ENCODE measurements at places on chromosomes 5 and 9. TPM values are rescaled to one million over a fixed set of nuclear protein-coding genes. Genes with fewer than 3 reads are reported as not detected.
A peak's percentile ranks its signal among the peaks of the same experiment; 100 is the strongest.

DNA sequence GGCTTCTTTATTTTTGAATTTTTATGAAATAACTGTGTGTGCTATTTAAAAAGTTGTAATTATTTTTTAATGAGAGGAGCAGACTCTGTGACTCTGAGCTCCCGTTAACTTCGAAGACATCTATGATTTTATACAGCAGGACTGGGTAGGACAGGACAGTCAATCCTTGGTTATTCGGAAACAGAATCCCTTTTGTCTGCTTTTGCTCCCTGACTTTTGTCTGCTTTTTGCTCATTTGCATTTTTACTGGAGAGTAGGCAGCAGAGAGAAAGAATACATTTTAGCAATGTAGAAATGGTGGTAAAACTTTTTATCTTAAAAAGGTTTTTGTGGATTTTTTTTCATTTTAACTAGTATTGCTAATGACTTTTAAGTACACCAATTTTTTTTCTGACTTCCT lies 303.6 kb downstream of the ARHGAP26 start:
- H3K4me1 ChIP-seq, result no peaks in the 10 kb centered on the region
- peaks cover 7% of the 10 kb centered on the region for H3K36me3 ChIP-seq
- H3K27me3 ChIP-seq, result no peaks in the 10 kb centered on the region
- no peak overlapping the region for H3K27ac ChIP-seq

Gene ZNF366
- total RNA-seq, result 2.8 TPM

GRCh38 chr9:90288275-90288639 lies 354.4 kb downstream of the DIRAS2 start:
- no peak overlapping the region for H3K4me3 ChIP-seq
- no peak overlapping the region for H3K27ac ChIP-seq
- H3K27me3 ChIP-seq, result peaks cover 17% of the 10 kb centered on the region
- ATAC-seq, result no peak
- H3K4me1 ChIP-seq, result no peaks in the 10 kb centered on the region

- H3K27ac ChIP-seq, result no peak overlapping the region
- no peaks in the 10 kb centered on the region for H3K36me3 ChIP-seq
- no peaks in the 10 kb centered on the region for H3K4me1 ChIP-seq
- ATAC-seq, result no peak
- no peak overlapping the region for H3K4me3 ChIP-seq
Measured at GRCh38 chr9:118570066-118570465, 799.2 kb downstream of the BRINP1 start.

GRCh38 chr9:137166380-137167229 lies 3.2 kb downstream of the LRRC26 start:
- no peak for ATAC-seq

DNA sequence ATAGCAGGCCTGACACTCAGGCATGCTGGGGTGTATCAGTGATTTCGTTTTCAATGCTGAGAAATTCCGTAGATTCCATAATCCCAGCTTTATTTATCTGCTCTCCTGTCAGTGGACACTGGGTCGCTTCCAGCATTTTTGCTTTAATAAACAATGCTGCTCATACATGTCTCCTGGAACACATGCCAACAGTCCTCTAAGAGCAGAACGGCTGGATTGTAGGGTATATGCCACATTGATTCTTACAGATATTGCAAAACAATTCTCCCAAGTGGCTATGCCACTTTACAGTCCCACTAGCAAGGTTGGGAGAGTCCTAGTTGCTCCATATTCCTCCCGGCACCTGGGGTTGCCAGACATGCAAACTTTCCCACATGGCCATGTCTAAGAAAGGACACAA lies 81.9 kb downstream of the RAPGEF1 start:
- H3K4me1 ChIP-seq, result no peaks in the 10 kb centered on the region
- no peaks in the 10 kb centered on the region for H3K36me3 ChIP-seq
- ATAC-seq, result no peak
- H3K27me3 ChIP-seq, result no peaks in the 10 kb centered on the region
- H3K27ac ChIP-seq, result peak overlapping the region; percentile 59
- no peak overlapping the region for H3K4me3 ChIP-seq

GRCh38 chr5:179864686-179865085 lies 6.1 kb upstream of the MRNIP start:
- ATAC-seq, result no peak
- no peak overlapping the region for H3K27ac ChIP-seq
- no peak overlapping the region for H3K4me3 ChIP-seq
- no peaks in the 10 kb centered on the region for H3K27me3 ChIP-seq

DNA sequence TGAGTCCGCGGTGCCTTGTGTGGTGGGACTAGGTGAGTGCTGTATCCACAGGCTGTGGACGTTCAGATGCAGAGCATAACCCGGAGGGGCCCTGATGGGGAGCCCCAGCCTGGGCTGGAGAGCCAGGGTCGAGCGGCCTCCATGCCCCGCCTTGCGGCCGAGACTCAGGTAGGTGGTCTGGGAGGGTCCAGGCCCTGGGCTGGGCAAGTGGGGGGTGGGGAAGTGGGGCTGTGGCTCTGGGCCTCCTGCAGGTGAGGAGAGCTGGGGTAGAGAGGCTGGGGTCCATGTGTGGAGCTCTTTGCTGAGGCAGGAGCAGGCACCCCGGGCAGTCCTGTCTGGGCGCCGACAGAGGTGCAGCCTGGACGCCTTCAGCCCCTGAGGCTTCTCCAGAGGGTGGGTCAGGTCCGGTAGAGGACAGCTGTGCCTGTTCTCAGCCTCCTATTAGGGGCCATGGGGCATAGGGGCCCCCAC lies 241.1 kb downstream of the CACNA1B start:
- no peak overlapping the region for H3K4me3 ChIP-seq
- no peak overlapping the region for H3K27ac ChIP-seq
- H3K36me3 ChIP-seq, result no peaks in the 10 kb centered on the region

GRCh38 chr9:5052838-5053237 lies 67.8 kb downstream of the JAK2 start:
- H3K36me3 ChIP-seq, result no peaks in the 10 kb centered on the region
- H3K4me1 ChIP-seq, result no peaks in the 10 kb centered on the region
- no peaks in the 10 kb centered on the region for H3K27me3 ChIP-seq
- no peak overlapping the region for H3K4me3 ChIP-seq
- no peak for ATAC-seq
- no peak overlapping the region for H3K27ac ChIP-seq

DNA sequence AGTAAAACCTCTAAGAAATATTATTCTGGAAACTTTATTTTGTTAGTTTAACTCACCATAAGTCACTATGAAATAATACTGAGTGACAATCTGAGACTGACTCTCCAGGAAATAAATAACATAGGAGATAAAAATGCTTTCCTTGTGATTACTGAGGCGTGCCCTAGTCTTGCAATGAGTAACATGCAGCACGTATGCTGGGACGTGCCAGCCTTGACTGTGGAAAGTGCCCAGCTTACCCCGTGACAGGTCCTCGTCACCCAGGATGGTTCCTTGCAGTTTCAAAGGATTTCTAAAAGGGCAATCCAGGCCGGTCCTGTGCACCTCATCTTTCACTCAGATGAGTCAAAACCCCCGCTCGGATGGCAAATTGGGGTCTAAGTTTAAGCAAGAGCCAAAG lies 720.8 kb upstream of the ADAMTS16 start:
- no peak overlapping the region for H3K27ac ChIP-seq
- H3K4me3 ChIP-seq, result no peak overlapping the region
- H3K4me1 ChIP-seq, result no peaks in the 10 kb centered on the region
- H3K27me3 ChIP-seq, result no peaks in the 10 kb centered on the region
- no peaks in the 10 kb centered on the region for H3K36me3 ChIP-seq

- no peaks in the 10 kb centered on the region for H3K36me3 ChIP-seq
- no peak for ATAC-seq
- H3K27me3 ChIP-seq, result no peaks in the 10 kb centered on the region
- H3K4me1 ChIP-seq, result no peaks in the 10 kb centered on the region
Measured at GRCh38 chr5:127096328-127096993, 23.2 kb upstream of the C5orf63 start.

GRCh38 chr5:111255169-111255568 lies 31.0 kb downstream of the CAMK4 start:
- H3K36me3 ChIP-seq, result no peaks in the 10 kb centered on the region
- no peak overlapping the region for H3K4me3 ChIP-seq
- no peaks in the 10 kb centered on the region for H3K4me1 ChIP-seq
- ATAC-seq, result no peak
- H3K27me3 ChIP-seq, result no peaks in the 10 kb centered on the region
- no peak overlapping the region for H3K27ac ChIP-seq

DNA sequence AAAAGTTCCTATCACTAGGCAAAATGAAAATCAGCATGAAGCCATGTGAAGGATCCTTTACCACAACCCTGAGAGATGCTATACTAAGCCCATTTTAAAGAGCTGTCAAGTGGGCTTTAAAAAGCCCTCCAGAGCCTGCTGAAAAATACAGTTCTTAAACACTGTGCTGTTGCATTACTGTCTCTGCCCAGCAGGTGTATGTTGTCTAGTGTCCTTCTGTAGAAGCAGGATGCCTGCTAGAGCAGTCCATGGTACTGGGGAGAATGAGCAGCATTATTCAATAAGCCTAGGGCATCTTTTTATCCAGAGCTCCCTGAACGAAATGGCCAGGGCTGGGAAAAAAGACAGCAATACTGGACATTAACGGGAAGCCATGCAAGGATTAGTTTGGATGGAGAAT lies 126.2 kb upstream of the PLCXD3 start:
- ATAC-seq, result no peak
- no peak overlapping the region for H3K27ac ChIP-seq
- H3K4me3 ChIP-seq, result no peak overlapping the region
- no peaks in the 10 kb centered on the region for H3K27me3 ChIP-seq
- no peaks in the 10 kb centered on the region for H3K4me1 ChIP-seq

DNA sequence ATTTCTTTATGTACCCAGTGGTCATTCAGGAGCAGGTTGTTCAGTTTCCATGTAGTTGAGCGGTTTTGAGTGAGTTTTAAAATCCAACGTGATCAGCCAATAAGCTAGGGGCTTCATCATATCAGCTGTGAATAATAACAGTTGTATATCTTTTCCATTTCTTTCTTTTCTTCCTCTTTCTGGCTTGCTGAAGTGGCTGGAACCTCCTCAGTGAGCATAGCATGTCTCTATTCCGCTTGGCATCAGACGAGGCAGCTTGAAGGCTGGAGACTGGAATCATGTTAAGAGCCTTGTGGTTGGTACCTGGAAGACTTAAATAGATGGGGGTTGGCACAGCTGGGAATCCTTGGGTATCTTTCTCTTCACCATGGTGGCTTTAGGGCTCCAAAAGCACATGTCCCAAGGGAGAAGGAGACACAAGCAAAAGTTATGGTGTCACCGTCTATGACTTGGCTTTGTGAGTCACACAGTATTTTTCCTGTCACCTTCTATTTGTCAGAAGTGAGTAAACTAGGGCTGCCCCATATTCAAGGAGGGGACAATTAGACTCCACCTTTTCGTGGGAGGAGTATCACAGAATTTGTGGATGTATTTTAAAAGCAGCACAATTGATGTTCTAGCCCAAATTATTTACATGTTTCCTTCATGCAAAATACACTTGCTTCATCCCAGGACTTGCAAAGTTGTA lies 38.0 kb upstream of the RETREG1 start:
- no peaks in the 10 kb centered on the region for H3K36me3 ChIP-seq
- no peak for ATAC-seq
- H3K27ac ChIP-seq, result no peak overlapping the region
- no peaks in the 10 kb centered on the region for H3K4me1 ChIP-seq
- no peaks in the 10 kb centered on the region for H3K27me3 ChIP-seq

DNA sequence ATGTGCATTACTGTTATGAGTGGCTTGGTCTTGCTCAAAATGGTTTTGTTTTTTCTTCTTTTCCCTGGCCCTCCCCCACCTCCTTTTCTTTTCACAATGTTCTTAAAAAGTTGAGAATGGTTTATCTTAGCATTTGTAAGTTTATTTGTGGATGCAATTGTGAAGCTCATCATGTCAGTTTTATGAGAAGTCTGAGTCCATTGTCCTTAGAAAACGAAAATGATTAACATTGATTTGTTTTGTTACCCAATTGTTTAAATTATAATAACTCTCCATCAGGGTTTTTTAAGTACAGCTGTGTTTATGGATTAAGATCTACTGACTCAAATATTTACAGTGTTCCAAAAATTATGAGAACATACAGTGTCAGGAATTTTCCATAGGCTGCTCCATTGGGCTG lies 511.3 kb upstream of the PAPPA start:
- no peaks in the 10 kb centered on the region for H3K4me1 ChIP-seq
- no peaks in the 10 kb centered on the region for H3K27me3 ChIP-seq
- ATAC-seq, result no peak
- no peak overlapping the region for H3K4me3 ChIP-seq

- H3K4me3 ChIP-seq, result no peak overlapping the region
- H3K27me3 ChIP-seq, result no peaks in the 10 kb centered on the region
- H3K4me1 ChIP-seq, result no peaks in the 10 kb centered on the region
- no peak for ATAC-seq
Measured at GRCh38 chr5:110055302-110055701, 365.6 kb downstream of the MAN2A1 start.

Gene SOWAHA
- total RNA-seq, result not detected

Data from gastroesophageal sphincter (tissue), 4 donors.